ENCODE measurements at places on chromosomes 2 and 18.
A peak's percentile ranks its signal among the peaks of the same experiment; 100 is the strongest.

GRCh38 chr2:47037678-47038077 is 117.4 kb downstream of the STPG4 start:
- DNase-seq = no peak

GRCh38 chr2:197486175-197486574 is 13.5 kb downstream of the HSPD1 start:
- DNase-seq = no peak

DNA sequence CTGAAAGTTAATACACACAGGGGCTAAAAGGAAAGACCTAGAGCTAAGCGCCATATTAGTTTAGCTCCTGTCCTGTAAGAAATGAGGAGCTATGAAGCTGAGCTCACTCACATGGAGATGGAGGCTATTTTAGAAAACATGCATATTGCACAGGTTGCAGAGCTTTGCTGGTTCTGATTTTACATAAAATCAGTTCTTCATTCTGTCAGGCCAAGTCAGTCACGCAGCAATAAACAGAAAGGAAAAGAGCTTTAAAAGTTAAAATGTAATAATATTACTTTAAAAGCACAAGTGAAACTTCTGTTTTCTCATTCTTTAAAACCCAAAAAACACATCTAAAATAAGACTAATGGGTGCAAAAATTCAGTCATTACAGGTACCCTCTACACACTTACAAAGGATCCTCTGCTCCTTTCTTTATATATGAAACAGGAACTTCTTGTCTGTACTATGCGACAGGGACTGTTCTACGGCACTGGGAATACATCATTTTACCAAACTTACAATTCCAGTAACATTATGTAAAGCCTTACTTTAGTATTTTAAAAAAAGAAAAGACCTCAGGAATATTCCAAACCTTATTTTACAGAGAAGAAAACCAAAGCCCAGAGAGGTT is 113.8 kb downstream of the THADA start:
- DNase-seq = no peak

- DNase-seq = no peak
Observed at GRCh38 chr2:88897715-88898114, 206.2 kb downstream of the RPIA start.

GRCh38 chr2:29375843-29376242 is 260.6 kb downstream of the CLIP4 start:
- DNase-seq = no peak

- peak; percentile 5 for DNase-seq
Observed at GRCh38 chr2:15561574-15562344, 625 bp upstream of the NBAS start.

DNA sequence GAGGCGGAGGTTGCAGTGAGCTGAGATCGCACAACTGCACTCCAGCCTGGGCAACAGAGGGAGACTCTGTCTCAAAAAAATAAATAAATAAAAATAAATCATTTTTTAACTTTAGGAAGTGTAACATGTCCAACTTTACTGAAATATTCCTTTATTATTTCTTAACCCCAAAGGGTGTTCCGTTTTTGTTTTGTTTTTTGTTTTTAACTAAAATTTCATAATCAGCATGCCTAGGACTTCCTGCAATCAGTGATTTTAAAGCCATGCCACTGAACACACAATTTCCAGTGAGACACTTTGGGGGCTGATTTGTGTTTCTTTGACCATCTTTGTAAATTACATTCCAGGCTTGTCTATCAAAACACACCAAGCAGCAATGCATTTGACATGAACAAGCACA is 7.1 kb downstream of the CATIP start:
- no peak for DNase-seq

- DNase-seq = no peak
Observed at GRCh38 chr2:224970311-224970710, 72.0 kb downstream of the DOCK10 start.

- DNase-seq = no peak
Observed at GRCh38 chr2:241254904-241255351, 60.5 kb downstream of the HDLBP start.

GRCh38 chr2:11166476-11166875 is 11.2 kb downstream of the SLC66A3 start:
- DNase-seq = no peak

- peak; percentile 85 for DNase-seq
Observed at GRCh38 chr2:165067643-165068486, 112.5 kb upstream of the SLC38A11 start.

DNA sequence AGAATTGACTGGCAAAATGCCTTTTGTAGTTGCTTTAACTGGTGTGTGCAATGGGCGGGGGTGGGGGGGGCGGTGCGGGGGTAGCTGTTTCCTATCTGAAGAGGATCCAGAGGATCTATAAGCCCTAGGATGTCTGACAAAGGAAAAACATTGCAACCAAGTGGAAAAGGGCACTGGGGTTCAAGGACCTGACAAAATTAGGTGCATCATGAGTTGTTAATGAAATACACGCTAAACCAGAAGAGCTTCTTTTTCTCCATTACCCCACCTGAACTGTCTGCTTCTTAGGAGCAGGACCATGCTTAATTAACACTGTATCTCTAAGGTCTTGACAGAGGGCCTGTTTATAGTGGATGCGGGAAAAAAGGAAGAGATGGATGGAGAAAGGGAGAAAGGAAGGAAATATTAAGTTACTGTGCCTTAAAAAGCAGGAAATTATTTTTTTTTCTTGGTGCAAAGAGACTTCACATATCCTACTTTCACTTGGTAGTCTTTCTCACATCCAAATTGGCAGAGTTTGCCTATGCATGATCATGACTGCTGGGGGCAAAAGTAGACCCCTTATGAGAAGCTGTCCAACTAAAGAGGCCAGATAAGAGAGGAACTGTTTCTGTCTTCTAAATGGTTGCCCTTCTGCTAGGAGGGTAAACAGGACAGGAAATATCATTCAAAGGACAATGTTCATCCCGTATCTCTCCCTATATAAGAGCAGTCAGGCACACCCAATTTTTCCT is 4.6 kb downstream of the RND3 start:
- DNase-seq = no peak

DNA sequence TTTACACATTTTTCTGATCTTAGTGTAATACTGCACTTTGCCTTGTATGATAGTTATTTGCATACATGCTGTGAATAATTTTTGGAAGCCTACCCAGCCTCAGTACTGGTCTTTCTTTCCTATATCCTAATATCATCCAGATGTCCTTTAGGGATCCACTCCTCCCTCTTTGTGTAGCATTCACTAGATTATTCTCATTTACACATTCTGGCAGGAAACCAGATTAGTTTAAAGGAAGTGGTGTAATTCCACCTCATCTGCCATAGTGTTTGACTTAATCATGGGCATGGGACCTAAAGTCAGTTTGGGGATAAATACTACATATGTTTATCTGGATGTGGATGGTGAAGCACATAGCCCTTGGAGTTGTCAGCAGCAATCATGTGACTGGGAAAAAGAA is 444.9 kb upstream of the MAP2 start:
- DNase-seq = no peak

DNA sequence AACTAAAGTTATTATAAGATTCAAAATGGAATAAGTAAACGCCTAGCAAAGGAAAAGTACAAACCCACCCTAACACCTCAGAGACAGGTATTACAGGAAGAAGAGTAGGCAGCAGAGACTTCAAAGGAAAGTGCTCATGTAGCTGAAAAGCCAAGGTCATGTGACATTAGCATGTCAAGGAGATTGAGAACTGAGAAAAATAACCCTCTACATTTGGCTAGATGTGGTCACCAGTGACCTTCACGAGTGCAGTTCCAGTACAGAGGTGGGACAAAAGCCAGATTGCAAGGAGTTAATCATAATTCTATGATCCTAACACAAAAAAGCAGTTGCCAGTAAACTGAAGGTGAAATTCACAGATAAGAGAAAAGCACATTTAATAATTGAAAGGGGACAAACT is 252.7 kb downstream of the ZEB2 start:
- DNase-seq = no peak

- no peak for DNase-seq
Observed at GRCh38 chr18:73950116-73950700, 197.4 kb downstream of the FBXO15 start.

GRCh38 chr18:27780061-27780745 is 396.7 kb downstream of the CDH2 start:
- DNase-seq = no peak

- no peak for DNase-seq
Observed at GRCh38 chr18:23281626-23282436, 146.5 kb downstream of the CABLES1 start.

- DNase-seq = no peak
Observed at GRCh38 chr18:10564975-10565773, 39.3 kb downstream of the NAPG start.

GRCh38 chr2:22290909-22291473 is 1094.0 kb upstream of the KLHL29 start:
- DNase-seq = no peak

Data from NCI-H1105 (cell line).